ENCODE measurements at places on chromosomes 3 and 15.

DNA sequence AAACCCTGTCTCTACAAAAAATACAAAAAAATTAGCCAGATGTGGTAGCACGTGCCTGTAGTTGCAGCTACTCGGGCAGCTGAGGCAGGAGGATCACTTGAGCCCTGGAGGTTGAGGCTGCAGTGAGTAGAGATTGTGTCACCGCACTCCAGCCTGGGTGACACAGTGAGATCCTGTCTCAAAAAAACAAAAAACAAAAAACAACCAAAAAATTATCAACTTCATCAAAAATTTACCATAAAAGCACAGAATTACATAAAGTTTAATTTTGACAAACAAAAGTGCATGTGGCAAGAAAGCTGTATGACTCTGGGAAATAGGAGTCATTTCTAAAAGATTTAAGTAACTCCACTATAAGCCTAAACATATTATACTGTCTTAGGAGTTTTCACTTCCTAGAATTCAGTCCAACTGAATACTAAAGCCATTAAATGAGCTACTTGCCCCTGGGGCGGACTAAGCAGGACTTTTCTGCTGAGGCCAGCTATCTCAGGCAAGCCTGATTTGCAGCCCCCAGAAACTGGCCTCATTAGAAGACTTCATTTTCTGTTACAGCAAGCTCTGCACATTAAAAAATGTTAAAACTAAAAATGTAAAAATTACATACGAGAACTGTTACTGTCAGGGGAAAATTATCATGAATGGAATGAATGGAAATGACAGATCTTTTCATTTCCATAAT lies 23.0 kb downstream of the HSPBAP1 start:
- no peak for DNase-seq

DNA sequence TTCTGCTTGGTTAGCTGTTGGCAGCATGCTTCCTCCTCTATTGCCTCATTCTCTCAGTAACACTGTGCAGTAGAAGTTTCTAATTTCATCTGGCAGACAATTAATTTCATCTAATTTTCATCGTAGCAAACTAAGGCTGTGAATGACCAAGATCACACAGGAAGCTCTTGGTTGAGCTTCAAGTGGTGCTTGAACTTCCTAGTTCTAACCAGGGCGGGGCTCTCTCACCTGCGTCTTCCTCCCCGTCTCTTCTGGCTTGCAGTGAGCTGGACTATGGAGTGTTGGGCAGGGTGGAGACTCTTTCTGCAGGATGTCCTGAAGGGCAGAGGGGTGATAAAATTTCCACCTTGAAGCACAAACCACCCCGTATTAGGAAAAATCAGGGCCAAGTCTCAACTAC lies 2.0 kb upstream of the IL16 start:
- DNase-seq = no peak

GRCh38 chr3:53190659-53191058 lies 29.6 kb downstream of the PRKCD start:
- DNase-seq = no peak

DNA sequence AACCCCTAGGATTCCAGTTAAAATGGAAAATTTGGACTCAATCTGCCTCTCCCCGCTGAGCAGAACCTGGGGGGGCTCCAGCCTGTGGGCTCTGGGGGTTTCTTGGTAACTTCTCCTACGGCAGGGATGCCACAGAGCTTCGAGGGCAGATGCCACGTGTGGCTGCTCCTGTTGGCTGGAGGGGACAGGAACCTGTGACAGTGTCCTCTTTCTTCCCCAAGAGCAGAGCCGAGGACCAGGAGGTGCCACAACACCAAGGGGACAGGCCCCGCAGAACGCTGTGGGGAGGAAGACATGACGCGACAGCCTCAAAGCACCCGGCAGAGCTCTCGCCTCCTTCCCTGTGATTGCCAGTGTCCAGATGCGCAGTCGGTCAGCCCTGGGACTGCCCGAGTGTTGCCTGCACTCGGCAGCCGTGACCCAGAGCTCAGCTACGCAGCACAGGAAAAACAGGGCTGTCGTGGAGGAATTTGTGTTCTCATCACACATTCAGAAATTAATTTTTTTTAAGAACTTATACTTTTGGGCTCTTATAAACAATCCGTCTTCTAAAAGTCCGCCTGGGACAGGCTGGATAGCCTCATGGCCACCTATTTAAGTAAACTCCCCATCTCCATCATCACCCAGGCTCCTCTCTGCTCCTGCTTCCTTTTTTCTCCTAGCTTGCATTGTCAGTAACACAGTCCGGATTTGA lies 131.9 kb upstream of the MEF2A start:
- no peak for DNase-seq

DNA sequence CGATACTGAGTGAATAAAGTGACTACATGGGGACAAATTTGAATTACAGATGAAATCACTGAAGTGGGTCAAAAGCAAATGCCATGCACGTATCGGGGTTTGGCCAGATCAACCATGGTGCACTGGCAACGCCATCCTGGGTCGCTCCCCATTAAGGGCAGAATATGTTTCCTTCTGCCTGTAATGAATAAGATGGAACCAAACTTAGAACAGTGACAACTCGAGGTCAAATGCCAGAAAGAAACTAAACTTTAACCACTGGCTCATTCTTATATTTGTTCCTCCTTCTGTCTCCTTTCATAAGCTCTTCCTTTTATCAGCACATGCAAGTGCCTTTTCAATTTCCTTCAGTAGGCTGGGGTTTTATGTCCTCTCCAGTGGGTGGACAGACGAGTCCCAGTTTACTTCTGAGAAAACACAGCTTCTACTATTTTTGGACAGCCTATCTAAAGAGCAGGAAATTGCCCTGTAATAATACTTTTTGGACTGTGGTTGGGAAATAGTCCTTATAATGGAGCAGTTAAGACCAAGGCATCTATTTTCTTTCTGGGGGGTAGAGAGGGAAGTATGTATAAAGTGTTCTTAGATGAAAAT lies 61.4 kb downstream of the WHAMM start:
- DNase-seq = no peak

DNA sequence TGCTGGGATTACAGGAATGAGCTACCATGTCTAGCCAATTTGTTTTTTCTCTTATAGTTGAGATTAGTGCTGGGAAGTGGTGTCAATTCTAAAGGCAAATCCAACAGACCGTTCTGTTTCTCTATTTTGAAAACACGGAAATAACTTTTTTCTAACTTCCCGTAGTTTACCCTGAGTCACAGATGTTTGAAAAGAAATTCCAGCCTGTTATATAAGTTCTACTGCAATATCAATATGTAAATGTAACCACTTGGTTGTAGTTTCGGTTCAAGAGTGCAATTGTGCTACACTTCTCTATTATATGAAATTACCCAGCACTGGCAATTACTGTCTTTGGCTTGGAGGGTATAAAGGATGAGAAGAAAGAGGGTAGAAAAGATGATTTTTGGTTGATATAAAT lies 22.3 kb upstream of the GNB4 start:
- DNase-seq = no peak

- peak; percentile 85 for DNase-seq
These were observed 79.3 kb upstream of the ALDH1L1 start for GRCh38 chr3:126259411-126260391.

DNA sequence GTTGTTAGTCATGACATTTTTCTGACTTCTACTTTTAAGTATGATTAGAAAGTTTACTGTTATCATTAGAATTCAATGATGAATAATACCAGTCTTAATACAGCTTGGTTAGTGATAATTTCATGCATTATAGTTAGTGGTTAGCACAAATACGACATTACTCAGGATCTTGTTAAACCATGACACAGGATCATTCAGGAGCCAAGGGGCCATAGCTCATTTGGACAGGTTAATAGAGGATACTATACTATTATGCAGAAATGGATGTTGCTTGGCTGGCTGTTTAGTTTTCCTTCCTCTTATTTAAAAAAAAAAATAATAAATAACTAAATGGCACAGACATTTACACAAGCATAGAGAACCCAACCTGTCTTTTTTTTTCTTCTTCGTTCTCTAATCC lies 55.5 kb downstream of the NSUN3 start:
- no peak for DNase-seq

- DNase-seq = no peak
These were observed 290.5 kb downstream of the NAALADL2 start for GRCh38 chr3:175149675-175150074.

DNA sequence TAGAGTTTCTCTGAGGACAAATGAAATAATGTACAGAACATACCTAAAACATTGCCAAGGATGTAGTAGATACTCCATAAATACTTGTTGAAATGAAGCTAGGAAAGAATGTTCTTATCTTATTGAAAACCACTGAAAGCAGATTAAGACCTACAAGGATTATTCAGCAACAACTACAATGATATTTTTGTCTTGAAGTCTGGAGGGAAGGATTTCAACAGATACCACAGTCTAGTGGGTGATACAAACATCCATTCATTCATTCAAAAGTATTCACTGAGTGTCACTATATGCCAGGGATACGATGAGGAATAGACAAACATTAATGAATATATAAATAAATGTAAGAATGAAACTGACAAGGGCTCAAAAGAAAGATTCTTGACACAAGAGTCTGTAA lies 74.7 kb upstream of the THBS1 start:
- no peak for DNase-seq

GRCh38 chr15:76460871-76461270 lies 124.3 kb downstream of the ISL2 start:
- no peak for DNase-seq

DNA sequence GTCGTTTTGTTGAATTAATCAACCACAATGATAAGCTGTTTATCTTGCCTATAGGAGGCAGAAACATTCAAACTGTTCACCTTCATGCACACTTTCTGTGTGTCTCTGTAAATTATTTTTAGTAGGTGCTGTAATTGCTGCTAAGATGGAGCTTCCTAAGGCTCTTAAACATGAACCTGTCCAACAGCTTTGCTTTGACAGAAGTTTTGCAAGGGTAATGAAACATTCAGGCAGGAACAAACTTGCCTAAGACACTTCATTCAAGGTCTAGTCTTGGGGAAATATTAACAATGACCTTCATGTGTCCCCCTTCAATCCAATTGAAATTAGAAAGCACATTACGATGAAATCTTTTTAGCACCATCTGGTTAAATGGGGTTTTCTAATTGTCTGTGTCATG lies 156.1 kb downstream of the DIPK2A start:
- no peak for DNase-seq

DNA sequence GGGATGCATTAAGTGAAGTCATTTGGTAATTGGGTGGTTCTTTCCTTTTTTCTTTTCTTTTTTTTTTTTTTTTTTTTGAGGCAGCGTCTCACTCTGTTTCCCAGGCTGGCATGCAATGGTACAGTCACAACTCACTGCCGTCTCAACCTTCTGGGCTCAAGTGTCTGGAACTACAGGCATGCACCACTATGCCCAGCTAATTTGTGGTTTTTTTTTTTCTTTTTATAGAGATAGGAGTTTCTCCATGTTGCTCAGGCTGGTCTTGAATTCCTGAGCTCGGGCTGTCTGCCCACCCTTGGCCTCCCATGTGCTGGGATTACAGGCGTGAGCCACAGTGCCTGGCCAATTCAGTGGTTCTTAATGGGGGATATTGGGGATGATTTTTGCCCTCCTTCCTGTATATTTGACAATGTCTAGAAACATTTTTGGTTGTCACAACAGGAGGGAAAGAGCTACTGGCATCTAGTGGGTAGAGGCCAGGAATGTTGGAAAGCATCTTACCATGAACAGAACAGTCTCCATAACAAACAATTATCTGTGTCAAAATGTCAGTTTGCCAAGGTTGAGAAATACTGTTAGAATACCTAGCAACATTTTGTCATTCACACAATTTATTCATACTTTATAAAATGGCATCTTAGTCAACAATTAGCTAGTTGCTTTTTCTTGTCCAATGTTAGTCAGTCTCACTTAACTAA lies 79.4 kb upstream of the CNTN3 start:
- DNase-seq = no peak

DNA sequence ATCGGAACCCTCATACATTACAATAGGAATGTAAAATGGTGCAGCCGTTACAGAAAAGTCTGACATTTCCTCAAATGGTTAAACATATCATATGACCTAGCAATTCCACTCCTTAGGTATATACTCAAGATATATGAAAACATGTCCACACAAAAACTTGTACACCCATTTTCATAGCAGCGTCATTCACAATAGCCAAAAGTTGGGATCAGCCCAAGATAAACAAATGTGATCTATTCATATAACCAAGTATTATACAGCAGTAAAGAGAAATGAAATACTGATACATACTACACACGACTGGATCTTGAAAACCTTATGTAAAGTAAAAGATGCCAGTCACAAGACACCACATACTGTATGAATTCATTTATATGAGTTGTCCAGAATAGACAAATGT lies 102.4 kb downstream of the MSL2 start:
- no peak for DNase-seq

DNA sequence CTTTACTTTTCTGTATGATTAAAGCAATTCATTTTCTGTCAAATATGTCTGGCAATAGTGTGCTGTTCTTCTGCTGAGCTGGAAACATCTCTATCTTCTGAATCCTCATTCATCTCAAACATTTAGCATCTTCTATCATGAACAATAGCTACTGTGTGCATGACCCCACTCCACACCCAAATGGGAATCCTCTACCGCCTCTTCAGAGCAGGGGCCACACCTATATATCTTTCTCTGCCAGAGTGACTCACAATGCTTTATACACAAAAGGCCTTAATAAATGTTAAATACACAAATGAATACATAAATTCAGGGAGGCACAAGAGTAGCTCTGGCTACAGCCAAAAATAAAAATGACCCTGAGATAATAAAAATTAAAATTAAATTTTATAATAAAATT lies 8.0 kb downstream of the ALDH1A2 start:
- DNase-seq = no peak

DNA sequence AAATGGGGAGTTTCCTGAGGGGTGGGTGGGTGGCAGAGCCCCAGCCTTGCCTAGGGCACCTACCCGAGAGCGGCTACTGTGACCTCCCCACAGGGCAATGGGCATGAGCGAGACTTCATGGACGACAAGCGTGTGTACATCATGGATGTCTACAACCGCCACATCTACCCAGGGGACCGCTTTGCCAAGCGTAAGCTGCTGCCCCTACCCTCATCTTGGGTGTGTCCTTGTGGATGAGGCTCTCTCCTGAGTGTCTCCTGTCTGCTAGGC lies 22.6 kb downstream of the HDAC11 start:
- DNase-seq = no peak

GRCh38 chr15:50943638-50944037 lies 35.2 kb downstream of the AP4E1 start:
- no peak for DNase-seq

DNA sequence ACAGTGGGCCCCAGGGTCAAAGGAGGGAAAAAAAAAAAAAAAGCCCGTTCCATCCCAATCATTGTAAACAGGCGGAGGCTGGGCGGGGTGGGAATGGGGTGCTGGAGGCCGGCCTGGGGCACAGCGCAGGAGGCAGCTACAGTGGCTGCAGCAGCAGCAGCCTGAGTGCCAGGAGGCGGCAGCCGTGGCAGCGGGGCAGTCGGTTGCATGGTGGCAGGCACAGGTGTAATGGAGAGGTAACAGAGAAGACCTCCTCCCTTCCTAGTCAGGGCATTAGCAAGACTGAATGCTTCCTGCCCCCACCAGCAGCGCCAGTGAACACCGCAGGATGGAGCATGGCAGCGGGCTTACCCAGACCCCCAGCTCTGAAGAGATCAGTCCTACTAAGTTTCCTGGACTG lies 279.1 kb upstream of the TTC14 start:
- DNase-seq = no peak

Data from ELF-1 (cell line).